Neural crest cell (in vitro differentiated cells): ENCODE measurements at places on chromosomes 4 and X. TPM values are rescaled to one million over a fixed set of nuclear protein-coding genes. Genes with fewer than 3 reads are reported as not detected.
A peak's percentile ranks its signal among the peaks of the same experiment; 100 is the strongest.

DNA sequence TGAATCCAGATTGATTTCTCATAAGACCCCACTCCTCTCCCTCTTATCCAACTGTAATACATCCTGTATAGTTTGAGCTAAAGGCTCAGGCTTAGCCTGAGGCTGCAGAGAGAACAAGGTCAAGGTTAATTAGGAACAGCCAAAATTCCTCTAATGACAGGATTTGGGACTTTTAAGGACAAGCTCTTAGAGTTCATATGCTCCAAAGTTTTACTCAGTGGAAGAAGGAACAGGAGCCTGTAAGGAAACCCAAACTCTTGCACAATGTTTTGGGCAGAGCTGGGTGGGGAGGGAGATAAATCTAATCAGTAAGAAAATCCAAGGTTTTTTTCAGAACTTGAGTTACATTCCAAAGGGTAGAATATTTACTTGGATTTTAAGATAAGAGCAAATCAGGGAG lies 238.8 kb downstream of the QDPR start:
- H3K36me3 ChIP-seq, result no peaks in the 10 kb centered on the region
- no peak overlapping the region for H3K27ac ChIP-seq
- DNase-seq, result no peak
- H3K4me3 ChIP-seq, result no peak overlapping the region
- peaks cover 10% of the 10 kb centered on the region for H3K27me3 ChIP-seq
- no peaks in the 10 kb centered on the region for H3K4me1 ChIP-seq

The MRPL1 gene
- total RNA-seq, result 39.0 and 45.1 TPM in 2 replicates

DNA sequence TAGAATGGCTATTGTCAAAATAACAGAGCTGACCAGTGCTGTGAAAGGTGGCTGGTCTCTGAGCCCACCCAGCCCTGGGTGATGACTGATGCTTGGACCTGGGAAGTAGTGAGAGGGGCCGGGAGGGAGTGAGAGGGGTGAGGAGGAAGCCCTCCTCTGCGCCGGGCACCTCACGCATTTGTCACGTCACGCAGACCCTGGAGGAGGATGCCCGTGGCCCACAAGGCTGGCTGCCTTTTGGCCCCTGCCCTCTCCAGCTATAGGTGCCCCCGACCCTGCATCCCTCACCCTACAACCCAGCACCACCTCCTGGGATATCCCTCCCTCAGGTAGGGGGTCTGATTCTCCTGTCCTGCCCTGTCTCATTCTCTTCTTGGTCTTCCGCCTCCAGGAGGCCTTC lies 207.4 kb downstream of the AFAP1 start:
- H3K4me1 ChIP-seq, result no peaks in the 10 kb centered on the region
- H3K4me3 ChIP-seq, result no peak overlapping the region
- no peak for DNase-seq
- H3K27me3 ChIP-seq, result peaks cover 5% of the 10 kb centered on the region
- no peaks in the 10 kb centered on the region for H3K36me3 ChIP-seq
- no peak overlapping the region for H3K27ac ChIP-seq

The SLC10A4 gene
- 2.0 and 2.2 TPM in 2 replicates for total RNA-seq

- peaks cover 18% of the 10 kb centered on the region for H3K4me1 ChIP-seq
- no peaks in the 10 kb centered on the region for H3K36me3 ChIP-seq
- no peak for DNase-seq
- H3K4me3 ChIP-seq, result no peak overlapping the region
- H3K27me3 ChIP-seq, result no peaks in the 10 kb centered on the region
Measured at GRCh38 chrX:40261833-40262156, 164.0 kb upstream of the BCOR start.

GRCh38 chr4:145887241-145887991 lies 51.2 kb downstream of the ZNF827 start:
- no peak for DNase-seq
- no peak overlapping the region for H3K4me3 ChIP-seq
- H3K27me3 ChIP-seq, result no peaks in the 10 kb centered on the region
- peak overlapping the region; percentile 23 for H3K27ac ChIP-seq

DNA sequence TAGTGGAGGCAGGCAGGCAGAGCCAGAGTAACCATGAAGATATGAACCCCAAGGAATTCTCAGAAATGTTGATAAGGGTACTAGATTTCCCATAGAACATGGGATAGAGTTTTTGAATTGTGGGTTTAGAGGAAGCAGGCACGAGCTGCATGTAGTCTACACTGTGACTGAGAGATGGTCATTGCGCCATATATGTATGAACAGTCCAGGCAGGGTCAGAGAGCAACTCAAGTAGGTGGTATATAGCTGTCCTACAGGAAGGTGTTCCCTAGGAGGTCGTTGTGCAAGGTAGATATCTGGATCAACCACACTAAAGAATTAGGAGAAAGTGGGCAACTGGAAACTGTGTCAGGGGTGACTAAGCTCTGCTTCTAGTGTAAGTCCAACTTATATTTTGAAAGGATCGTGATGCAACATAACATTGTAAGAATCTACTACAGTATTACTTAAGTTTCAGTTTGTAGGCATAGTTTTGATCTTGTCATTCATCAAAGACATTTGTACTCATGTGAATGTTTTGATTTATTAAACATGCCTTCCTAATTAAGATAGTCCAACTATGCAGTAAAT lies 94.6 kb downstream of the HPGD start:
- no peak for DNase-seq
- H3K27ac ChIP-seq, result no peak overlapping the region
- no peaks in the 10 kb centered on the region for H3K27me3 ChIP-seq
- H3K4me1 ChIP-seq, result no peaks in the 10 kb centered on the region

The GPR50 gene
- 3.7 and 4.4 TPM in 2 replicates for total RNA-seq

GRCh38 chr4:121728066-121728465 lies 31.3 kb upstream of the ANXA5 start:
- DNase-seq, result no peak
- no peaks in the 10 kb centered on the region for H3K36me3 ChIP-seq
- H3K4me1 ChIP-seq, result peaks cover 11% of the 10 kb centered on the region
- no peak overlapping the region for H3K27ac ChIP-seq

DNA sequence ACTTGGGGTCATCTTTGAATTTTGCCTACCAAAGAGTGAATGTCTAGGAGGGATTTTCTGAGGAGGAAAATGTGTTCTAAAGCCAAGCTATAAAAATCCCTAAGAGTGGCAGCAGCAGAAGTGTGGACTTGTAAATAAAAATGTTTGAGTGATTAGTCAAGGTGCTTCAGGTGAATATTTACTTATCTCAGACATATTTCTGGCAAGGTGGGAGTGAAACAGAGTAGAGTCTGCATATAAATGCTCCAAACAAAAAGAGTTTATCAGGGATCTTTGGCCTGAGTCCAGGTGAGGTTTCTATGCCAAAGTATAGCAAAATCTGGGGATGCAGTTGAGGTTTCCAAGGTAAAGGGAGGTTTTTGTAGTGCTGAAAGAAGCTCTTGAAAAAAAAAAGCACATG lies 19.7 kb downstream of the CYSLTR1 start:
- no peaks in the 10 kb centered on the region for H3K36me3 ChIP-seq
- no peak overlapping the region for H3K4me3 ChIP-seq
- no peaks in the 10 kb centered on the region for H3K4me1 ChIP-seq

The COQ2 gene
- total RNA-seq, result 19.7 and 21.9 TPM in 2 replicates

The SULT1B1 gene
- total RNA-seq, result not detected in 2 replicates

DNA sequence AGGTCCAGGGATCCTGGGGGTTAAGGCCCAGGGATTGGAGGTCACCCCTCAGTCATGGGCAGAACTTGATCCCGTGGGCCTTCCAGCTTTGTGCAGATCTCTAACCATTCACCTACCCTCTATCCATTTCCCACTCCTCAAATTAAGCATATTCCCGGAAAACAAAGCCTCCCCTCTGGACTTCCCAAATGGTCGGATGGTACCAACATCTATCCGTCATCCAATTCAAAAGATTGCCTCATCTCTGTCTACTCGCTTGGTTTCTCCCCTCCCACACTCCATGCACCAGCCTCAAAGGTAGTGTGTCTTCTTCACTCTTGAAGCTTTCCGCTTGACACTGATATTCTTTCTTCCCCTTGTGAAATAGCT lies 473 bp upstream of the BCLAF3 start:
- DNase-seq, result no peak
- H3K27me3 ChIP-seq, result no peaks in the 10 kb centered on the region
- H3K27ac ChIP-seq, result no peak overlapping the region
- peak overlapping the region; percentile 73 for H3K4me3 ChIP-seq
- peaks cover 1% of the 10 kb centered on the region for H3K36me3 ChIP-seq

- peaks cover 53% of the 10 kb centered on the region for H3K4me1 ChIP-seq
- no peaks in the 10 kb centered on the region for H3K27me3 ChIP-seq
- peaks cover 8% of the 10 kb centered on the region for H3K36me3 ChIP-seq
- no peak overlapping the region for H3K27ac ChIP-seq
- no peak overlapping the region for H3K4me3 ChIP-seq
Measured at GRCh38 chr4:7808181-7808580, 131.5 kb downstream of the AFAP1 start.

GRCh38 chrX:143757887-143758286 lies 37.3 kb upstream of the SPANXN2 start:
- H3K4me1 ChIP-seq, result no peaks in the 10 kb centered on the region
- no peak for DNase-seq
- H3K27ac ChIP-seq, result no peak overlapping the region
- no peaks in the 10 kb centered on the region for H3K36me3 ChIP-seq
- H3K4me3 ChIP-seq, result no peak overlapping the region
- no peaks in the 10 kb centered on the region for H3K27me3 ChIP-seq

- H3K4me1 ChIP-seq, result no peaks in the 10 kb centered on the region
- H3K4me3 ChIP-seq, result no peak overlapping the region
- no peak for DNase-seq
- H3K27me3 ChIP-seq, result no peaks in the 10 kb centered on the region
- no peaks in the 10 kb centered on the region for H3K36me3 ChIP-seq
- no peak overlapping the region for H3K27ac ChIP-seq
Measured at GRCh38 chr4:54879576-54879975, 221.8 kb downstream of the KIT start.

- no peak for DNase-seq
- peaks cover 5% of the 10 kb centered on the region for H3K36me3 ChIP-seq
- no peaks in the 10 kb centered on the region for H3K27me3 ChIP-seq
- no peak overlapping the region for H3K4me3 ChIP-seq
Measured at GRCh38 chr4:26826721-26827120, 33.9 kb upstream of the STIM2 start.

The CT83 gene
- not detected in 2 replicates for total RNA-seq

DNA sequence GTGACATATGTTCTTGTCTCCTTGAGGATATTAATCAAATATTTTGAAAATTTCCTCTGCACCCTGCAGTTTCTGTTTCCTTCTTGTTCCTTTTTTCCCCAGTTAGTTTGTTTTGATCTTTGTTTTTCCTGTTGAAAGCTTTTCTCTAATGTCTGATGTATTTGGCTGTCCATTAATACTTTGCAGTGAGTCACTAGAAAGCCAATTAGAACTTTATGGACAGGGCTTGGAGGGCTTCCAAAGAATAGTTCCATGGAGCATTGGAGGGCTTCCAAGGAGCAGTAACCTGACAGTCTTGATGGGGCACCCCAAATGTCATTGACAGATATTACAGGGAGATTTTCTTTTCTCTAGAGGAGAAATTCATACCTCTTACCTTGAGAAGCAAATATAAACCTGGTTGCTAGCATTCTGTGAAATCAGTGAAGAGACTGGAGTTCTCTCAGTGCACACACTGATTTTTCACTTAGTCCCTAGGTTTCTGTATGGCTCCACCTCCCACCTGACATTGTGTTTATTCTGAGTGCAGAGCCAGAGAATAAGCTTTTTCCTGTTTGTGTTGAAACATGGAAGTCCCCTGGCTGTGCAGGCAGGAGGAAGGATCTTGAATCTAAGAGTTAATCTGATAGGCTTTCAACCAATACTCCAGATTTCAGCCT lies 26.5 kb downstream of the SPARCL1 start:
- no peak for DNase-seq
- no peaks in the 10 kb centered on the region for H3K36me3 ChIP-seq
- no peaks in the 10 kb centered on the region for H3K27me3 ChIP-seq
- H3K4me3 ChIP-seq, result no peak overlapping the region
- H3K4me1 ChIP-seq, result no peaks in the 10 kb centered on the region
- no peak overlapping the region for H3K27ac ChIP-seq

GRCh38 chrX:146481735-146482134 lies 327.8 kb upstream of the CXorf51B start:
- H3K4me1 ChIP-seq, result no peaks in the 10 kb centered on the region
- peaks cover 2% of the 10 kb centered on the region for H3K36me3 ChIP-seq

GRCh38 chrX:108875548-108875947 lies 139.2 kb upstream of the IRS4 start:
- H3K4me1 ChIP-seq, result peaks cover 15% of the 10 kb centered on the region
- H3K4me3 ChIP-seq, result no peak overlapping the region
- H3K27me3 ChIP-seq, result no peaks in the 10 kb centered on the region
- peak overlapping the region; percentile 5 for H3K27ac ChIP-seq
- no peak for DNase-seq

DNA sequence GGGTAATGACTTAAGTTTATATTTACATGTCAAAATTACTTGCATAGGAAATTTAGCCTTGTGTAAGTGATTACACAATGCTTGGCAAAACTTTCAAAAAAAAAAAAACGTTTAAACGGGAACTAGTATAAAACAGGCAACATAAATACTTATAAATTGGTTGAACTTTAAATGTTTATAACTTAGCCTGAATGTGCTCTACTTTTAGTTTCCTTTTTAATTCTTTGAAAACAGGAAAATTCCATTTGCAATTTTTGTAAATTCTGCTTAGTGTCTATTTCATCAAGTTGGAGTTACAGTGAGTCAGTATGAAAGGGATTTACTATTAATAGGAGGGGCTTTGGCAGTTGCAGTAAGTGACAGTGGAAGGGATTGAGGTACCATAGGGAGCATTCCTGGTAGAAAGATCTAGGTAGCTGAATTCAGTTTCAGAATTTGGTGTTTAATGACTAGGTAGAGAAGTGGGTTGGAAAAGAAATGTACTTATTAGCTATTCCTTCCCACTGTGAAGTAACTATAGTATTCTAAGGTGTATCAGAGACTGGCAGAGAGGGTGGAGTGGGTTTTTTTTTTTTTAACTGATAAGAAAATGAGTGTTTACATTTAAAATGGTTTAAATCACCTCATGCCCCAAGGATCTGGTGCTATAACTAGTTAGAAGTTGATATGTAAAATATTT lies 2.8 kb downstream of the STAG2 start:
- peaks cover 4% of the 10 kb centered on the region for H3K27me3 ChIP-seq
- no peaks in the 10 kb centered on the region for H3K36me3 ChIP-seq
- peak overlapping the region; percentile 92 for H3K4me3 ChIP-seq
- H3K4me1 ChIP-seq, result peaks cover 27% of the 10 kb centered on the region

GRCh38 chr4:31929676-31930345 lies 1209.6 kb downstream of the PCDH7 start:
- no peak overlapping the region for H3K4me3 ChIP-seq
- H3K27ac ChIP-seq, result no peak overlapping the region
- H3K4me1 ChIP-seq, result no peaks in the 10 kb centered on the region
- H3K36me3 ChIP-seq, result no peaks in the 10 kb centered on the region
- H3K27me3 ChIP-seq, result no peaks in the 10 kb centered on the region
